ENCODE measurements at places on chromosomes 7 and 10.

- DNase-seq, result no peak
Observed at GRCh38 chr10:13352519-13352918, 4.4 kb upstream of the SEPHS1 start.

DNA sequence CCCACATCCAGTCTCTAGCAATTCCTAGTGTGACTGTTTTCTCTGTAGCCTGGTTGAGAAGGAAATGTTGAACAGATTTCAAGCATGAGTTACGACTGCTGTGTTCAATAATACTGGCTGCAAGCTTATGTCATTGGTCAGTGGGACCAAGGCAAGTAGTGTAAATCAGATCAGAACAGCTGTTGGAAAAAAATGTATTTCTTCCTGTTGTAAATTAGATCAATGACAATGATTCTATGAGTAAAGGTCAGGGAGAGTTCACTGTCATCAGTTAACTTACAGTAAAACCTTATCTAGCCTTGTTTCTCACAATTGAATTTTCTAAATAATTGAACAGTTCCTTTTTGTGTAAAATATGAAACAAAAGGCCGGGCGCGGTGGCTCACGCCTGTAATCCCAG lies 6.7 kb downstream of the OTUD1 start:
- no peak for DNase-seq

DNA sequence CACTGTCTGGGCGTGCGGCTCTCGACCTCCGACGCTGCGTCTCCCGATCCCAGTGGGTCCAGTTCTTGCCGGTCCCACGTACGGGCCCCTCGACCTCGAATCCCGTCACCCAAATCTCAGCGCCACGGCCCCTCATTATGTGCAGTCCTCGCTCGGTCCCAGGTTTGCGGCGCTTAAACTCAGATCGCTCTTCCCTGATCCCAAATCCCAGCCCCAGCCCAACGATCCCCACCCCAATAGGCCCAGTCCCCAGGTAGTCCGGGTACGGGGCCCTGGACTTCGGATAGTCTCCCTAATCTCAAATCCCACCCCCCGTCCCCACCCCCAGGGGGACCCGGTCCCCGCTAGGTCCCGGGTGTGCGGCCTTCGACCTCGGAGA lies 666 bp downstream of the HNRNPF start:
- no peak for DNase-seq

DNA sequence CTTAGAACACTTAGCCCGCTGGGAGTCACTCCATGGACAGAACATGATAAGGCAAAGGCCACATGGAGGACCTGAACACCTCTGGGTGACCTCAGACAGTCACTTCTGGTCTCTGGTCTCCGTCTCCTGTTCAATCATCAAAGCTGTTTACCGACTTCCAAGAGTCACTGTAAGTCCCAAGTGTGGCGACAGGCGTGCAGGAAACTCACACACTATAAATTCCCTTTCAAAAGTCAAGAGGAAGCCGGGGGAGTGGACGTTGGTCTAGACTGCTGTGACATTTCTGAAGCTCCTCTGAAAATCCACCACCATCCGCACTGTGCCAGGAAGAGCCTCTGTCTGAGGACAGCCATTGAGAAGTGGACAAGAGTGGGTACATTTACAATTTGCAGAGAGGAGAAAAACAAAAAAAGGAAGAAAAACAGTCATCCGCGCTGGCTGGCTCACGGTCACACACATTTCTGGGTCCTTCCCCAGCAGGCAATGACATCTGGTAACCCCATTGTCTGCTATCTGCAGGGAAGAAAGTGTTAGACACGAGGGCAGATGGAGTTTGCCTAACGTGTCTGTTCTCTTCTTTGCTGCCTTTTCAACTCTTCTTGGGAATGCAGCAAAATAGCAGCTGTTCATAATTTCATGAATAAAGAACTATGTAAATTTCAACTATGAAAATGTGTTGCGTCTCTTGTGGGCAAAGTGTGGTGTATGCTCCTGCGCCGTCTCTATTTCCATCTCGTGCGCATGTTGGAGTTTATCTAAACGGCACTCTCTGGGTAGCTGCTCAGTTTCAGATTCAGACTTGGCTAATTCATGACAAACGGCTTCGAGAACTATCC lies 32.9 kb upstream of the CUX1 start:
- peak; percentile 35 for DNase-seq

- DNase-seq, result no peak
Observed at GRCh38 chr7:20440472-20441105, 109.9 kb downstream of the ITGB8 start.

- DNase-seq, result no peak
Observed at GRCh38 chr10:46523119-46523961, 33.1 kb downstream of the GPRIN2 start.

DNA sequence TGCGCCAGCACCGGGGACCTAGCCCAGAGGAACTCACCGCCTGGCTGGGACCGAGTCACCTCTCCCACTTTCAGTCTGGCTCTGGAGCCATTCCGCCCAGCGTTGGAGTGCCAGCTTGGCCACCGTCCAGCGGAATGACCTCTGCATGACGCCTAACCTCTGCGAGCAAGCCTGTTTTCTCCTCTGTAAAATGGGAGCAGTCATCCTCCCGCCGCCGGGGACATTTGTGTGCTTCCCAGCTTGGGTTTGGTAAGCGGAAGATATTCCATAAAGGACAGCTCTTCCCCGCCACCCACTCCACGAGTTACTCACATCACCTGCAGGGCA lies 1.3 kb upstream of the ZCCHC24 start:
- no peak for DNase-seq

DNA sequence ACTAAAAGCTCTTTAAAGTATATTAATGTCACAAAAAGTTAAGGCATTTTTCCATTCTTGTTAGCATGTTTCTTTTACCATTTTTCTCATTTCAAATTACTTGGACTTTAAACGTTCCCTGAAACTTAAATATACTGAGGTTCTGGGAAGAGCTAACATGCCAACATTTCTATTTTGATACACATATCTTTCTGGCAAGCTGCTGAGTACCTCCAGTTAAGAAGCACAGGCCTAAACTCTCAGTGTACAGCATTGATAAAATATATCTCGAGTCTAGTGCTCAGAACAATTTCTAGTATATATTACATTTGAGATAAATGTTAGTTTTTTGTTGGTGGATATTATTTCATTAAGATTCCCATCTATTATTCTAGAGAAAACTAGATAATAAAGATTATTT lies 612.9 kb upstream of the KCND2 start:
- no peak for DNase-seq

- no peak for DNase-seq
Observed at GRCh38 chr10:44946205-44946604, 13.4 kb upstream of the RASSF4 start.

DNA sequence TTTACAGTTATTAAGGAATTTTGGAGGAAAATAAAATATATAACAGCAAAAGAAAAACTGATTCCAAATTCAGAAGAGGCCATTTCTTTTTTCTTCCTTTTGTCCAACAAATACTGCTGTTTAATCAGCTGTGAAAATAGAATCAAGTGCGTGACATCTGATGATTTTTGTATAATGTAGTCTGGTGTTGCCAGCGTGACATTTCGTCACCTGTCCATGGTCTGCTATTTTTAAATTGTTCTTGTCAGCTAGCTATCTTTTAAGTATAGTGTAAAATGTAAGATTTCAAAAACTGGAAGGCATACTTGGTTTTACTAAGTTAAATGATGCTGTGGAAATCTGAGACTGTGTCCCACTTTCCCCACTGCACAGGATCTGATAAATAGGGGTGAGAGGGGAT lies 105.9 kb downstream of the CPEB3 start:
- no peak for DNase-seq

DNA sequence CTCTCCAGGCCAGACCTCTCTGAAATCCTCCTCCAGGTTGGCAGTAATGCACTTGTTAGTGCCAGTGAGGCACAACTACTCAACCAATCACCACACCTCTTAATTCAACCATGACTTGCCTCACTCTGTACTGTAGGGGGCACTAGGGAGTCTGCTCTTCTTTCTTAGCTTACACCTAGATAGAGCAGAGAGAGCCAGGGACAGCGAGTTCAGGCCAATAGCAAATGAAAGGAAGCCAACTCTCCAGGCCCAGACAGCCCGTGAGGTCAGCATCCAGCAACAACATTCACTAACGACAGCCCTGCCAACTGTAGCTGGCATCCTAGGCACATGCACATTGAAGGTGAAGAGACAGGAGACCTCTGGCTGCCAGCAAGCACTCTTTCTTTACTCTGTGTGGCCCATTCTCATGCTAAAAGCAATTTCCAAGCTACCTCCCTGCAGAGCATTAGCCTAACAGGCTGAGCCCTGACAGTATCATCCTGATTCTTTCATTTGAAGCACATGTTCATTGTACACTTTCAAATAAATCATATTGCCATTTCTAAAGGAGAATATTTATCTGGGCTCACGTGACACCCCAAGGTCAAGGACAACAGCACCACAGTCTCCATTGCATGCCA lies 136.3 kb downstream of the DPY19L1 start:
- no peak for DNase-seq

DNA sequence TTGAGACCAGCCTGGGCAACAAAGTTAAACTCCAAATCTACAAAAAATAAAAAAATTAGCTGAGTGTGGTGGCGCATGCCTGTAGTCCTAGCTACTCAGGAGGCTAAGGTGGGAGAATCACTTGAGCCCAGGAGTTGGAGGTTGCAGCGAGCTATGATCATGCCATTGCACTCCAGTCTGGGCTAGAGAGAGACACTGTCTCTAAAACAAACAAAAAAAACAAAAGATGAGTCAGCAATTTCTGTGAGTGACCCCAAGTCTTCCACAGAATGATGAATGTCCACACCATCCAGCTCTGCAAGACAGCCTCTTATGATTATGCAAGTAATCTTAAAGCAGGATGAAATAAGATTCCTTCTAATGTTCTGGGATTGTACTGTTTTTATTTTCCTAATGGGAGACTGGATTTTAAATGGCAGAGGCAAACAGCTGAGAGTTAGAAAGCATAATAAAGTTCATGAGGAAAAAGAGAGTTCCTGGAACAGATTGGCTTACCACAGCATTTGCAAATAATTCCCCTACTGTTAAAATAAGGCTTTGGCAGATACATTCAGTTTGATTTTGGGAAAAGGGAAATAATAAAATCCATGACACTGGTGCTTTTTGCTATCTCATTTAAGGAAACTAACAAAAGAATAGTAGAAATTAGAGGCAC lies 18.9 kb upstream of the PRKAR2B start:
- DNase-seq, result peak; percentile 27

GRCh38 chr10:84493951-84494848 lies 165.8 kb downstream of the CCSER2 start:
- DNase-seq, result no peak

- peak; percentile 22 for DNase-seq
Observed at GRCh38 chr10:126907423-126907970, 2.3 kb downstream of the DOCK1 start.

GRCh38 chr10:123101872-123102271 lies 33.9 kb upstream of the HMX3 start:
- DNase-seq, result no peak

- no peak for DNase-seq
Observed at GRCh38 chr7:36565792-36566356, 158.4 kb downstream of the AOAH start.

DNA sequence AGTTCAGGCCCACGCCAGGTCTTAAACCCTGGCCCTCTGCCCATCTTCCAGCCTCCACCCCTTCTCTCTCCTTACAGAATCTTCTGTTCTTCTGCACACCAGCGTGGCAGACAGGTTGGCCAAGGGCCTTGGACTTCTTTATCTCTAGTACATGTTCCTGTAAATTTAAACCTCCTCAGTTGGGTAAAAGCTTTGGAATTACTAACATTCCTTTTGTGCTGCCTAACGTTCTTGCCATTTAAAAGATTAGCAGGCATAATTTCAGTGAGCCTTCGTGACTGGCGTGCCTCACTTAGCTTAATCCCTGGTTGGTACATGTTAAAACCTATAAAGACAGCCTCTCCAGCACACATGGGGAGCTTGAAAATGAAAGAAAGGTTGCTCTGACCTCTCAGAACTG lies 192.2 kb downstream of the CUX1 start:
- no peak for DNase-seq

DNA sequence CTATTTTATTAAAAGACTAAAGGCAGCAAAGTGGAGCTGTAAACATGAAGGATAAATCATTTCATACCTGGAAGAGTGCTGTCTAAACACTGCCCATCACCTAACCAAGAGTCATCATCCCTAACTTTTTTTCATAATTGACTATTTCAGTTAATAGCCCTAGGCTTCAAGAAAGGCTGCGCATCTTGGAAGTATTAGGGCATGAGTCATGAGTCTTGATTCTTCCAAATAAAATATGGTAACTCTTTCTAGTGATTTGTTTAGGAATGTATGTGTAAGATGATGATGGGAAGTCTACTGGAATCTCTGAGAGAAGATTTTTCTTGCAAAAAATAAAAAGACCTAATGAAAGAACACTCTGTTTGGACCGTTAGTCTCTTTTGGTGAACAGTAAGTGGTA lies 207.7 kb upstream of the AHR start:
- no peak for DNase-seq

GRCh38 chr7:90955641-90956207 lies 308.5 kb upstream of the FZD1 start:
- DNase-seq, result no peak

DNA sequence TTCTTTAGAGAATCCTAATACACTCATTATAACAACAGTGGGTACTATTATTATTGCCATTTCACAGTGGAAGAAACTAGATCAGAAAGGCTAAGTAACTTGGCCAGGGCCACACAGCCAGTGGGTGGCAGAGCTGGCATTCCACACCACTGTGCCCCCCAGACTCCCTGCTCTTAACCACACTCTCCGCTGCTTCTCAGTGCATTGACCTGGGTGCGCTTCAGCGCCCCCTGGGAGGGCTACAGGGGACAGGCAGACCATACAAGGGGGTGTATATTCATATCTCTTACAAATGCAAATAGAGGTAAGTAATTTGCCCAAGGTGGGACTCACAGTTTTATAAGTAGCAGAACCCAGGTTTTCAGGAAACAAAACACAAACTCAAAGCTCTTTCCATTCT lies 77.0 kb upstream of the NMT2 start:
- no peak for DNase-seq

GRCh38 chr7:48419401-48419800 lies 248.1 kb downstream of the ABCA13 start:
- no peak for DNase-seq

DNA sequence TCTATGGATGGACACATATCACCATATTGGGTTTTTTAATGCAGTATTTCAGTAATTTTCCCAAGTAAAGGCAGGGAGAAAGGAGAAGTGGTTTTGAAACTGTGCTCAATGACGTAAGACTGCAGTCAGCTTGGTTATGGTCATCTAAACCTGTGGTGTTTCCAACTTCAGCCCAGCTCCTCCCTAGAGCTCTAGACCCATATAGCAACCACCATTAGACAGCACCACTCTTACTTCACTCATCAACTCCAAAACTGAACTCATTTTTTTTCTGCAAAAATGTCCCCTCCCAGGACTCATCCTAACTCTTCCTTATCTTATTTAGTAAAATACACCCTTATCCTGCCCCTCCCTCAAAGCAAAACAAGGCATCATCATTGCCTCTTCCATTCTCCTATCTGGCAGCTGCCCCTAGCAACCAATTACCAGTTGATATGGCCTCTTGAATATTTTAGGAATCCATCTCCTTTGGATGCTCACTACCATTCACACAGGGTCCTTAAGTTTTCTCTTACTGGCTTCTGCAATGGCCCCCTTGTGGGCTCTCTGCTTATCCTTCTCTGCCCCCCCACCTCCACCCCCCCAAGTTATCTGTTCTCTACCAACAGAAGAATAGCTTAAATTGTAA lies 1.5 kb upstream of the RALA start:
- no peak for DNase-seq
